GM12891 (cell line): ENCODE measurements at places on chromosomes 1 and 21.

GRCh38 chr21:21029164-21029563 lies 31.0 kb downstream of the NCAM2 start:
- no peak for DNase-seq

DNA sequence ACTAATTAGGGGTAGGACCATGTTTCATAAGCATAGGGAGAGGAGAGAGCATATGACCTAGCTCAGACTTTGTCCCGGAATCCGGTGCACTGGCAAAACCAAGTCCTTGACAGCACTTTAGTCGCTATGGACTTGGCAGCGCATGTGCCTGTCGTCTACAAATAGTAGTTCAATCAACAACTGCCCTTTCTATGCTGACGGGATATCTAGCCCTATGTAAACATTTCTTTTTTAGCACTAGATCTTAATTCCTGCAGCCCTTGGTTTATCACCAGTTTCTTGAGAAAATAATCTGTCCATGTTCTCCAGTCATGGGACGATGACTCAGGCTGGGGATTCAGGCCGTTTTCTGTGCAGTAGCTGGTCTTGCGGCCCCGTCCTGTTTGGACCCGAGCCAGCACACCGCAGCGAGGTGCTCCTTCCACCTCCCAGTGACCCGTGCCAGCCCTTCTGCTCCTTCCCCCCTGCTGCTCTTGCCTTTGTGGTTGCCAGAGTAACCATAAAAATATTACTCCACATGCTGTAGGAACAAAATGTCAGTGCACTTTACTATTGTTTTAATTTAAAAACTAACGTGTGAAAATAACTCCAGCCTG lies 8.6 kb upstream of the MT1HL1 start:
- no peak for DNase-seq

DNA sequence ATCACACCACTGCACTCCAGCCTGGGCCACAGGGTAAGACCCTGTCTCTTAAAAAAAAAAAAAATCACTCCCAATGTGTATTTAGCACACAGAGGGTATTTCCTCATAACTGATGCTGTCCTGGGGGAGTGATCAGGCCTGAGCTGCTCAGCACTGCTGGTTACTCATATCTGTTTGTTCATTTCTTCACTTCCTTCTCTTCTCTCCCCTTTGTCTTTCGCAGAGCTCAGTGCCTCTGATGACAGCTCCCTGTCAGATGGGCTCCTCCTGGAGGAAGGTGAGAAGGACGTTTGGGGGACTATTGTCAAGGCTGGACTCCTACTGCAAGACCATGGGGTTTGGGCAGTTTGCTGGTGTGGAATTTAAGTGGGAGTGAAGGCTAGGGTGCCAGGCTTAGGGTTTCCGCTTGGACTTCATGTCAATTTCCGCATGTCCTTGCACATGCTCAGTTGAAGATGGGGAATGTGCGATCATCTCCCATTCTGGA lies 13.0 kb downstream of the INAVA start:
- peak; percentile 58 for DNase-seq

- DNase-seq: no peak
Observed at GRCh38 chr1:67850611-67851075, 17.4 kb upstream of the GNG12 start.

DNA sequence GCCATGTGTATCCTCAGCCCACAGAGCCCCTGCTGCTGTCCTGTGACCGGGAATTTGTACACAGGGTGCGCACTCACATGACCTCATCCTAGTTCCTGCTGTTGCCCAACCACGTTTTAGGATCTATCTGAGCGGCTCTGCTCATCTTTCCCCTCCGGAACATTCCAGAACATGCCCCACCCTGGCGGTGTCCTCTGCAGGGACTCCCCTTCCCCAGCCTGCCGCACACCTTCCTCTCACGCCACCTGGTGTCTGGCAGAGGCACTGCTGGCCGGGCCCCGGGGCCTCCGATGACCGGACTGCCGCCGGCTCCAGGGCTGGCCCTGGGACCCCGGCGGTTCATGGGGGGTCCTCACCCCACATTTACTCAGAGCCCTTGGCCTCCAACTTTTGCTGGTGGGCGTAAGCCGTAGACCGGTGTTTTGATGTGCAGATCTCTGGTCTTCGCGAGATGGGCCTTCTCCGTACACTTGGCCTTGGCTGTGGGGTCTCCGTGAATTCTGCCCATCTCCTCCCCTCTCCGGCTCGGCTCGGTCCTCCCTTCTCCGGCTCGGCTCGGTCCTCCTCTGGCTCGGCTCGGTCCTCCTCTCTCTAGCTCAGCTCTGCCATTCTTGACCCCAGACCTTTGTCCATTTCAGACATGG lies 29.5 kb downstream of the ARHGEF16 start:
- peak; percentile 77 for DNase-seq

DNA sequence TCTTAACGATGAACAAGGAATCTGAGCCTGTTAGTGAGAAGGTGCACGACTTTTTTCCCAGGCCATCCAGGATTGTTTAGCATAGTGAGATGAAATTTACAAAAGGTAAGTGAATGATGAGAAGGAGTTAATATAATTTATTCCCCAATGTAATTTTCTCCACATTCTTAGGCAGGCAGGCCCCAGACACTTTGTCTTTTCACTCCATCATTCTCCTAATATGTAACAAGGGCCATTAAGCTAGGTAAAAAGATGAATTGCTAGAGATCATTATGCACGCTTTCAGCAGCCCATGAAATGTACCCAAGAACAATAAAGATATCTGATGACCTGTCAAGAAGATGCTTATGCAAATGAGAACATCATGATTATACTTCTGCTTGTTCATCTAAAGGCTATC lies 24.1 kb downstream of the NIBAN1 start:
- no peak for DNase-seq

DNA sequence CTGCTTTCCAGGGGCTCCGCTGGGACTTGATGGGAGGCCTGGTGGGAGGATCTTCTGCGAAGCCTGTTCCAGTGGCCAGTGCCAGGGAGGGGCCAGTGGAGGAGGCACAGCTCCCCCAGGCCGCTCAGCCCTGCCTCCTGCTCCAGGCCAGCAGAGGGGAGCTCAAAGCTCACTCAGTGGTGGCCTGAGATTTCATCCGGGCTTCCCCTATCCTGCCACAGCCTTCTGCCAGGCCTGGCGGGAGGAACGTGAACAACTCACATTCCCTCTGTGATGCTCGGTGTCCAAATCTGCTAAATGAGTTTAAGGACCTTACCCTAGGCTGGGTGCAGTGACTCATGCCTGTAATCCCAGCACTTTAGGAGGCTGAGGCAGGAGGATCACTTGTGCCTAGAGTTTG lies 3.3 kb downstream of the CLCNKB start:
- DNase-seq: no peak

GRCh38 chr1:19511116-19511515 lies 25.8 kb upstream of the CAPZB start:
- no peak for DNase-seq

DNA sequence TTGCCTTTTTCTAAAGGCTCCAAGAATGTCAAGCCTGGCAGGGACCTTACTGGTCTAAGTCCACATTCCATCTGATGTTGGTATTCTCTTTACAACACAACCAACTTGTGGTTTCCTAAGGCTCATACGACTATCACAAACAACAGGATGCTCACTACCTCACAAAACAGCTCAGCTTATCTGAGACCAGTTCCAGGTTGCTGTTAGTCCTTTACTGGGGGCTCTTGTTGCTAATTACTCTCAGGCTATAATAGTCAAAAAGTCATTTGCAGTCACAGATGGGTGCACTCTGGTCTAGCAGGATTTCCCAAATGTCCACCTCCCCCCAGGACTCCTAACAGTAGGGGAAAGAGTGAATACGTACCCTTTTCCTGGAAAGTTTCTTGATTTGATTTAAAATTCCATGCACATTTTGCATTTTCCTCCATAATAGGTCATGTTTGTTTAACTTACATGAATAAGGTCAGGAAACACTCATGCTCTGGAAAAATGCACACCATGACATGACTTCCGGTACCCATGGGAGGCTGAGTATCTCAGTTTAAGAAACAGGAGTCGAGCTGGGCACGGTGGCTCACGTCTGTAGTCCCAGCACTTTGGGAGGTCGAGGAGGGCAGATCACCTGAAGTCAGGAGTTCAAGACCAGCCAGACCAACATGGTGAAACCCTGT lies 16.0 kb downstream of the LCK start:
- DNase-seq: no peak

GRCh38 chr1:69121723-69122122 lies 446.0 kb upstream of the LRRC7 start:
- no peak for DNase-seq

DNA sequence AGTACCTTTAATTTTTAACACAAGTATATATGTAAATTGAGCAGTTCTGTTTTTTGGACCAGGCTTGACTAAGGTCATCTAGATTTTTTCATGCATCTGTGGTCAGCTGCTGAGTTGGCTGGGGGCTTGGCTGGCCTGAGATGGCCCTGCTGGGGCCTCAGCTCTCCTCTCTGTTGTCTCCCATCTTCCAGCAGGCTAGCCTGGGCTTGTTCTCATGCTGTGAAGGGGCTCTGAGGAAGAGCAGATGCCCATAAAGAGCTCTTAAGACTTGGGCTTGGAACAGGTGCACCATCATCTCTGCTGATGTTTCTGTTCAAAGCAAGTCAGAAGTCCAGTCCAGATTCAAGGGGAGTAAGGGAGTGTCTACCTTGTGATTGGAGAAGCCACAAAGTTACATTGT lies 51.2 kb upstream of the TNR start:
- DNase-seq: no peak

- no peak for DNase-seq
Observed at GRCh38 chr1:151373196-151373595, 691 bp upstream of the SELENBP1 start.

DNA sequence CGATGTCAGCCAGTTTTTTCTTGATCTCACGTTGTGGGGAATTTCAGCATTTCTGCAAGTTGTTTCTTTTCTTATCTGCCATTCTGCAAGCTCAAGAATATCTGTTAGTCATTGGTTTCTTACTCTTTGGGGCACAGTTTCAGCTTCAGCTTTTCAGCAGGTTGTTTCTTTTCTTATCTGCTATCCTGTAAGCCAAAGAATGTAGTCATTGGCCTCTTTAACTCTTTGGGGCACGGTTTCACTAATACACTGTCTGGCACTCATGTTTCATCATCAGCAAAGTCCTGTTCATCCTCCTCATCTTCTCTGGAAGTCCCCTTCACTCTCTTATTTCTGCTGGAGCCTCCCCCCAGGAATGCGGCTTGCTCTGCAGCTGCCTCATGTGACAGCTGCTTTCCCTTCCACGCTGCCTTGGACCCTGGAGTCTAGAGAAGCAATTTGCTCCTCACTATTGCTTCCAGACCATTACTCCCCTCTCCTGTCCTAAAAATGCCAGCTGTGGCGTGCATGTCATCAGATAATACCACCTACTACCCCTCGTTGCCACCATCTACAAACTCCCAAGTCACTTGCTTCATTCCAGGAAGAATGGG lies 67.0 kb upstream of the CACNA1E start:
- DNase-seq: no peak

- DNase-seq: no peak
Observed at GRCh38 chr21:42811960-42812359, 67.4 kb downstream of the WDR4 start.

DNA sequence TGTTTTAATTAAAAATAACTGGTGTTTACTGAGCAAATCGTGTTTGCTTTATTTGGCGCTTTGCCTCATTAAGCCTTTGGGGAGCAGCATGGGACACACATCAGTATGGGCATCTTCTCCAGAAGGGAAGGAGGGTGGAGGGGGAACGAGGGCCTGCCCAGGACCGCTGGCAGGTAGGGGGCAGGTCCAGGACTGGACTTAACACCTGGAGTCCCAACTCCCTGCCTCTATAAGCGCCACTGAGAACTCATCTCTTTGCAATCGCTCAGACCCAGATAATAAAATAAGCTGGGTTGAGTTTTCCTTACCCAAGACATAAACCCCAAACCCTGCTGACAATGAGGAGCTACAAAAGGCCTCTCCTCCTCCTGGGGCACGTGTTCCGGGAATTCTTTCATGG lies 15.1 kb downstream of the ABCG1 start:
- DNase-seq: no peak

GRCh38 chr1:230503726-230504125 lies 77.6 kb upstream of the PGBD5 start:
- DNase-seq: no peak

GRCh38 chr1:112676543-112676942 lies 2.1 kb downstream of the MOV10 start:
- DNase-seq: no peak

DNA sequence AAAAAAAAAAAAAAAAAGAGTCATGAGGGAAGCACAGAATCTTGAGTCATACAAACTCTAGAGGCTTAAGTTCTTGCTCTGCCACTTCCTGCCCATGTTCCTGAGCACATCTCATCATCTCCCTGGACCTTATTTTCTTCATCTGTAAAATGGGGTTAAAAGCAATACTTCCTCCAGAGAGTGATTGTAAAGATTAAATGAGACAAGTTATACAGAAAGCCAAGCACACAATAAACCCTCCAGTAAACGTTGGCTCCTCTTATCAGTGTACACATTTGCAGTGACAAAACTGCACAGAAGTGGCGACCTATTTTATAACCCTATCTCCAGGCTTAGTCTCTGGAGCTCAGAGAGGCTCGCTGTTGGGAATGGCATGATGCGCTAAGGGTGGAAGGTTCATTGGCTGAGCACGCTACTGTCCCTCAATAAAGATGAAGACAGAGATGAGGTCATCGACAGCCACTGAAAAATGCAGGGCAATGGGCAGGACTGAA lies 82.1 kb downstream of the RRAGC start:
- no peak for DNase-seq

- DNase-seq: no peak
Observed at GRCh38 chr1:101309334-101310311, 72.8 kb downstream of the S1PR1 start.

DNA sequence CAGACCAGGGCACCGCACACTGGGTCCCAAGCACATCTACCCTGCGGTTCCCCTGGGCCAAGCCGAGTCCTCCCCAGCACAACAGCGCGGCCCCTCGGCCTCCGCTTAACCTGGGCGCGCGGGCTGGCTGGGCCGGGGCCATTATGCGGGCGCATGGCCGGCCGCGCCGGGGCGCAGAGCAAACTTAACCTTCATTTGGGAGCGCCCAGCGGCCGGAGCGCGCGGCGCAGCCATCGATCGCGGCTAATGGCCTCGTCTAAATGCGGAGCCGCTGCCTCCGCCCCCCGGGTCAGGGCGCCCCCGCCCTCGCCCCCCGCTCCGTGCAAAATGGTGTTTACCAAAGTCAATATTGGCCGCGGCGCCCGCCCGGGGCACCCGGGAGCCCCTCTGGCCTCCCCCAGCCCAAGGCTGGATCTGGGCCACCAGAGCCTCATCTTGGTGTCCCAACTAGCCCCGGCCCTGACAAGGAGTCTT lies 272.1 kb downstream of the TRABD2B start:
- no peak for DNase-seq

DNA sequence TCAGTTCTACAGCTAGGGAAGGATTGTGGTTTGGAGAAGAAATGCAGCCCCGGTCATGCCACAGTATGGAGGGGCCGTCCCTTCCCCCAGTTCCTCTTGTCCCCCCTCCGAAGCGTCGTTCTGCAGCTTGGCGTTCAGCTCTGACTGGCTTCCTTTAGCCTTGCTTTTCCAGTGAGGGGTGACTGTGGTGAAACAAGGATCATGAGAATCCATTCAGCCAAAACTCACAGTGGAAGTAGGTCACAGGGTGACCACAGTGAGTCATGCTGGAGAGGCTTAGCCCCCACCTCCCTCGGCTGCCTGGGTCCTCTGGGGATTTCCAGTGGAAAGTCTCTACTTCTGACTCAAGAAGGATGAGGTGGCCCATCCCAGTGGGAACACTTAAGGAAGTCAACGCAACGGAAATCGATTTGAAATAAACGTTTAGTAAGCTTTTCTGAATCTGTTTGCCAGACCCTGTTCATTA lies 37.3 kb upstream of the COL6A2 start:
- DNase-seq: no peak
